ENCODE measurements at places on chromosomes 7 and 10.

- DNase-seq: no peak
Observed at GRCh38 chr10:124944982-124945381, 3.1 kb downstream of the ZRANB1 start.

- DNase-seq: no peak
Observed at GRCh38 chr7:119514326-119514725, 758.6 kb upstream of the KCND2 start.

GRCh38 chr10:47248386-47249090, 51.5 kb upstream of the GDF10 start:
- DNase-seq: no peak

GRCh38 chr10:4057021-4057420, 272.0 kb upstream of the KLF6 start:
- no peak for DNase-seq

DNA sequence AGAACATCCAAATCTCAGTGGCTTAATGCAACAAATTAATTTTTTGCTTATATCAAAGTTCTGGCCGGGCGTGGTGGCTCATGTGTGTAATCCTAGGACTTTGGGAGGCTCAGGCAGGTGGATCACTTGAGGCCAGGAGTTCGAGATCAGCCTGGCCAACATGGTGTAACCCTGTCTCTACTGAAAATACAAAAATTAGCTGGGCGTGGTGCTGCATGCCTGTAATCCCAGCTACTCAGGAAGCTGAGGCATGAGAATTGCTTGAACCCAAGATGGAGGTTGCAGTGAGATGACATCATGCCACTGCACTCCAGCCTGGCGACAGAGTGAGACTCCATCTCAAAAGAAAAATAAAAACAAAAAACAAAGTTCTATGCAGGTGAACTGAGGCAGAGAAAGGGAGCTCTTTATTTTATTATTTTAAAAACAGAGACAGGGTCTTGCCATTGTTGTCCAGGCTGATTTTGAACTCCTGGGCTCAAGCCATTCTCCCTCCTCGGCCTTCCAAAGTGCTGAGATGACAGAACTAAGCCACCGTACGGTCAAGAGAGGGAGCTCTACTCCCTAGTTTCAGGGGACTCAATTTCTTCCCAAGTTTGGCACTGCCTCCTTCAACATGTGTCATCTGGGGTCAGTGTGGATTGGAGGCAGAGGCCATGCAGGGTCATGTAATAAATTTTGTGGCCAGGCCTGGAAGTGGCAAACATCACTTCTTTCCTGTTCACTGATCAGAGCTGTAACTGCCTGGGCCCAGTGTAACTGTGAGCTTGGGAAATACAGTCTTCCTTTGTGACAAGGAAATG, 2.4 kb downstream of the ADCK2 start:
- DNase-seq: no peak
